Hippocampal formation (tissue), 2 donors: ENCODE measurements at places on chromosomes 12 and 14.

DNA sequence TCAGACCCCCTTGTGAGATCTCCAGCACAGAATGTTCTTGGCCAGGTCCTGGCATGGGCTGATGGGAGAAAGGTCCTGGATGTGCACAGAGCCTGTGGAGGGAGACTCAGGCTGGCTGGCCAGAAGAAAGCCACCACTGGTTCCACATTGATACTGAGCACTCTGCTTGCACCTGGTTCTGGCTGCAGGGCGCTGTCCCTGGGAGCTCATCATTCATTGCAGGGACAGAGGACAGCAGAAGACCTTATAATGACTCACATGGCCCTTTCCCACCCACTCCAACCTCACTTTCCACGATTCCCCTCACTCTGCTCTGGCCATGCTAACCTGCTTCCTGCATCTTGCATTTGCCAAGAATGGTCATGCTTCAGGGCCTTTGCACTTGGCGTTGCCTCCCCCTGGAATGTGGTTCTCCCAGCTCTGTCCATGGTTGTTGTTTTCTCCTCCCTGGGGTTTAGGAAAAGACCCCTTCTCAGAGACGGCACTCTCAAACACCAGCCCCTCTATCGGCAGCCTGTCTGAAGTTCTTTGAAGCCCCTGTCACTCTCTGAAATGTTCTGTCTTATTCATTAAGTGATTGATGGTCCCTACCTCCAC lies 10.3 kb downstream of the KRT7 start:
- no peak for DNase-seq

GRCh38 chr12:124847113-124848074 lies 16.3 kb downstream of the SCARB1 start:
- DNase-seq: peak; percentile 87

- DNase-seq: peak; percentile 86
These were observed at the start of gene CAPRIN2 for GRCh38 chr12:30754750-30755394. Gene CAPRIN2 (minus strand): TSS chr12:30754951. CDS start chr12:30753520, 1,431 bp downstream.

DNA sequence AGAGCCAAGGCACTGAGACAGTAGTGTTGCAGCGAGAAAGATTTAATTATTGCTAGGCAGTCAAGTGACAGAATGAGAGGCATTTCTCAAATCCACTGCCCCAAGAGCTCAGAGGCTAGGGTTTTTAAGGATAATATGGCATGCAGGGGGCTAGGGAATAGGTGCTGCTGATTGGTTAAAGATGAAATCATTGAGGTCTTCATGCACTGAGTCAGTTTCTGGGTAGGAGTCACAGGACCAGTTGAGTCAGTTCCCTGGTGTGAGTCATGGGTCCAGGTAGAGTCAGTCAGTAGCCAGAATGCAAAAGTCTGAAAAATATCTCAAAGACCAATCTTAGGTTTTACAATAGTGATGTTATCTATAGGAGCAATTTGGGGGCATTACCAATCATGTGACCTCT lies 323.8 kb downstream of the RGS6 start:
- no peak for DNase-seq
